ENCODE measurements at places on chromosomes 16 and 17.

- DNase-seq, result no peak
Observed at GRCh38 chr17:49926886-49927285, 42.1 kb upstream of the DLX4 start.

- no peak for DNase-seq
Observed at GRCh38 chr17:64003526-64004121, 5.5 kb downstream of the PRR29 start.

DNA sequence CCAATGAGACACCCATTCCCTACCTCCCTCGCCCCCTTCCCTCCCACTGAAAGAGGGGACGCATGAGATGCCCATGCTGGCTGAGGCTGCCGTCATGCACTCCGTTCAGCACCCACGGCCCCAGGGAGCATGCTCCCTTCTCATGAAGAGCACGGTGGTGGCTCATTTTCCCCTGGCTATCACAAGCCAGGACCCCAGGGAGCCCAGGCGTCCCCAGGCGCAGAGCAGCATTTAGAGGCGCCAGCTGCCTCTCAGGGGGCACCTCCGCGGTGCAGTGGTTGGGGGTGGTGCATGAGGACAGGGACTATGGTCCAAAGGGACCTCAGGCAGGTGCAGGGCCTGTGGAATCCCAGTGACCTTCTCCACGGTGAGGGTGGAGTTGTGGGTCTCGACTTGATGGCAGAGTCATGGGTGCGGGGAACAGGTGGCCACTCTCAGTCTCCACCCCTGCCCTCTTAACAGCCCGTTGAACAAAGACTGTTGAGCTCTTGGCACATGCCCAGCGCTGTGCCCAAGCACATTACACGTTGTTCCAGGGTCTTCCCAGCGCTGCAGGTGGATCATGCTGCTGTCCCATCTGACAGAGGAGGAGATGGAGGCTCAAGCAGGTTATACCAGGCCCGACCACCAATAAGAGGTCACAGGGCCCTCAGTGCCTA lies 13.6 kb downstream of the KIF19 start:
- no peak for DNase-seq

- DNase-seq, result no peak
Observed at GRCh38 chr17:21240369-21241055, 12.7 kb downstream of the NATD1 start.

DNA sequence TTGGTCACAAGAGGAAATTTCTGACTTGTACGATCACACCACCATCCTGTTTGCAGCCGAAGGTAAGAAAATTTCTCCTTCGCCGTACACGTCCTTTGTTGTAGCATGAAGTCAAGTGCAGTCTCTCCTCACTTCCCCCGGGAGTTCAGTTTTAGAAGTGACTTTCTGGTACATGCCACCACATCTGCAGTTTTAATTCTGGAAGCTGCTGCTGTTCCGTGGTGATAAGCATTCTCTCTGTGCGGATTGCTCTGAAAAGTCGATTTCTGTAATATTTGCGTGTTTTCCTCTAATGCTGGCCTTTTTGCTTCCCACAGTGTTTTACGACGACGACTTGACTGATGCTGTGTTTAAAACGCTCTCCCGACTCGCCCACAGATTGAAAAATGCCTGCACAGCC lies 20.6 kb downstream of the METTL22 start:
- DNase-seq, result no peak

- no peak for DNase-seq
Observed at GRCh38 chr16:66386629-66387622, 20.4 kb downstream of the CDH5 start.

GRCh38 chr17:49645654-49646053 lies 32.2 kb downstream of the SPOP start:
- no peak for DNase-seq

DNA sequence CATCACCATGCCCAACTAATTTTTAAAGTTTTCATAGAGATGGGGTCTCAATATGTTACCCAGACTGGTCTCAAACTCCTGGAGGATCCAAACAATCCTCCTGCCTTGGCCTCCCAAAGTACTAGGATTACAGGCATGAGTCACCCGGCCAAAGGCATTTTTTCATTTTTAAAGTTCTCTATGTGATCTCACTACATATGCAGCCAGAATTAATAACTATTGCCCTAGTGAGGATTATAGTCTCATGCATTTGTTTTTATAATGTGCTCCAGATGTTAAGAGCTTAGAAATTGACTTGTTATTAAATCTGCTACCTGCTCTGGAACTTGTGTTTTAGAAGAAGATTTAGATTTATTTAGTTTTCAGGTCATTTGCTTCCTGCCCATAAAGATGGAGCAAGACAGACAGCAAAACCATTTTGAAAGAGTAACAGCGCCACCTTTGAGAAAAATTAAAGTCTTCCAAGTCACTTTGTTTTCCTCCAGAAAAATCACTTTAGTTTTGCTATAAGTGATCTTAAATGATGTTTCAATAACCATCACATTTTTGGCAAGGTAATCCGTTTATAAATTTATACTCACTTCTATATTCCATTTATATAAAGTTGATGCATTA lies 79.5 kb downstream of the CA4 start:
- DNase-seq, result no peak

- no peak for DNase-seq
Observed at GRCh38 chr17:64687961-64688360, 25.9 kb upstream of the SMURF2 start.

GRCh38 chr16:58789351-58789750 lies 55.2 kb upstream of the GOT2 start:
- DNase-seq, result no peak

DNA sequence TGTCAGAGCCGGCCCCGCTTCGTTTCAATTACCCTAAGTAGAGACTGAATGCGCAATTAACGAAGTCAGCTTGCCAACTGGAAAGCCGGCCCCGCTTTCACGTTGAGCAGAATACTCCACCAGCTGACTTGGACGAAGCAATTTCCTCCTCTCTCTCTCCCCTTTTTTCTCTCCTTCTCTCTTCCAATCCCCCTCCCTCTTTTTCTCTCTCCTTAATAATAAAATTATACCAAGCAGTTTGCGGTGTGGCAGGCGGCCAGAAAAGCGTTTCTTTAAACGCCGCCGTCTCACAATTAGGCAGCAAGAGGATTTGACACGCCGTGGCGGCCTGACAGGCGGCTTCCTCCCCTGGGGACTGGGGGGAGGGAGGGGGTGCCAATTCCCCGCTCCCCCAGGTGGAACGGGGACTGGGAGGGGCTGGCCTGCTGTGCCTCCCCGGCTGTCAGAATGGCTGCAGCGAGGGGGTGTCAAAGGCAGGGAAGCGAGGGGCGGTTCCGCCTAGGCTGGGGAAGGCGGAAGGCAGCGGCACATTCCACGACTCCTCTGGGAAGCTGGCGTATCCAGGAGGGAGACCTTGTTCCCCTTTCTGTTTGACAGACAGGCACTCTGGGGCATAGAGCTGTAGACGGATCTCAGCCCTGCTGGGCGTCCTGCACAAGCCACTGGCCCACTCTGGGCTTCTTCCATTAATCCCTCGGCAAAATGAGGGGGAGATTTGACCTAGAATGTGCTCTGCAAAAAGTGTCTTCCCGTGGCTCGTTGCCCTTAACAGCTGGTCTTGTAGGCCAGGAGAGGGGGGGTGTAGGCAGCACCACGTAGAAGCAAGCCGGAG lies 52.7 kb downstream of the SREBF1 start:
- no peak for DNase-seq

GRCh38 chr16:83187405-83187804 lies 560.6 kb downstream of the CDH13 start:
- DNase-seq, result no peak

DNA sequence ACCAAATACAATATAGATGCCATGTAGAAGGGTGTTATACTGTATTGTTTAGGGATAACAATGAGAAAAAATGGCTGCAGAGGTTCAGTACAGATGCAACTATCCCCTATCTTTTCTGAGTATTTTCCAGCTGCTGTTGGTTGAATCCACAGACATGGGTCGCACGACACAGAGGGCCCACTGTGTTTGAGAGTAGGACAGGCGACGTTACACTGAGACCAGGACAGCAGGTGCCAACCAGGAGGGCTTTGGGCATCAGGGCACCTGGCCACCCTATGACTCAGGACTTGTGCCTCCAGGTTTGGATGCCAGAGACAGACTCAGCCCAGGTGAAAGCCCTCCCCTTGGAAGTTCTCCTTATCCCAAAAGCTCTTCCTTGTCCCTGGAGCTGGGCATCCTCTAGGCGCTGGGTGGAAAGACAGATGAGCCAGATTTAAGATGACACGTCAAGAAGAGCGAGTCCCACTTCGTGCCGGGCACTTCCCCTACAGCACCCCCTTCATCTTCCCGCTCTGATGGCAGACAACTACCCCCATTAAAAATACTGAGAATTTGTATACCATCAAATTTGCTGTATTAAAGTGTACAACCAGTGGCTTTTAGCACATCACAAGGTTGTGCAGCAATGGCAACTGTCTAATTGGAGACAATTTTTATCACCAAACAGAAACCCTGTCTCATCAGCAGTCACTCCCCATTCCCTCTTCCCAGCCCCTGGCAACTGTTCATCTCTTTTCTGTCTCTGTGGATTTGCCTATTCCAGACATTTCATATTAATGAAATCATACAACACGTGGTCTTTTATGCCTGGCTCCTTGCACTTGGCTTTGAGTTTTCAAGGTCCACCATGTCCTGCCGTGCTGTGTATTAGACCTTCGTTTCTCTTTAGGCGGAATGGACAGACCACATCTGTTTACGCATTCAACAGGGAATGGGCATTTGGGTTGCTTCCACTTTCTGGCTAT lies 30.6 kb downstream of the TNFRSF13B start:
- no peak for DNase-seq

DNA sequence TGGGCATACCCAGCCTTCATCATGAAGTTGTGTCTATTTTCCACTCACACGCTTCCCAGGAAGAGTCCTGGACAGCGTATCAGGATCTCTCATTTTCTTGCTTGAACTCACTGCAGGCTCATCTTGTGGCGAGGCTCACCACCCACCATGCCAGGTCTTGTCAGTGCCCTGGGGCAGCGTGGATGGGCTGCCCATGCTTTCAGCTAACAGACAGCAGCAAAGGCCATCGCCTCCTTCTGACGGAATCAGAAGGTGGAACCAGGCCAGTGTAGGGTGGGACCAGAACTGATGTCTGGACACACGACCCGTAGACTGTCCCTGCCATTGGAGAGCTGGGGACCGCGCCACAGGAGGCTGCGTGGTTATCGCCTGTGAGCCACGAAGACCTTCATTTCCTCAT lies 169.4 kb downstream of the FOXL1 start:
- no peak for DNase-seq

- DNase-seq, result no peak
Observed at GRCh38 chr16:22638393-22639206, 127.9 kb downstream of the NPIPB5 start.

GRCh38 chr17:64218066-64218465 lies 45.0 kb downstream of the TEX2 start:
- no peak for DNase-seq

- DNase-seq, result no peak
Observed at GRCh38 chr17:77548967-77549366, 408.2 kb downstream of the SEC14L1 start.

GRCh38 chr17:40818733-40819527 lies 3.5 kb downstream of the KRT10 start:
- DNase-seq, result peak; percentile 55

- DNase-seq, result no peak
Observed at GRCh38 chr17:17494499-17494869, 1.7 kb downstream of the RASD1 start.

GRCh38 chr17:59800530-59800942 lies 92.2 kb downstream of the TUBD1 start:
- DNase-seq, result no peak

GRCh38 chr16:67019171-67019570 lies 9.8 kb upstream of the CBFB start:
- DNase-seq, result no peak

DNA sequence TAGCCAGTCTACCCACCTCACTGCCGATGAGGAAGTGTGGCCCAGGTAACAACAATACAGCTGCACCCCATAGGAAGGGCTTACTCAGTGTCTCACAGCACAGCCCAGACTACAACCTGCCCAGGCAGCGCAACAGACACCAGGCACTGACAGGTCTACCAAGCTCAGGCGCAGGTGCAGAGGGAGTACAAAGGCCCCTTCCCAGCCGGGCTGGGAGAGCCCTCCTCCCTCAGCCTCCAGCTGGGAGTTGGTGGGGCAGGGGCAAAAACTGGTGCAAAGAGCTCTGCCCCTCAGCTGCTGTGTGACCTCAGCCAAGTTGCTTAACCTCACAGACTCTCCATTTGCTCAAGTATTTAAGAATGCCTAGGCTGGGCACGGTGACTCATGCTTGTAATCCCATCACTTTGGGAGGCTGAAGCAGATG lies 112.6 kb upstream of the LHX1 start:
- no peak for DNase-seq

DNA sequence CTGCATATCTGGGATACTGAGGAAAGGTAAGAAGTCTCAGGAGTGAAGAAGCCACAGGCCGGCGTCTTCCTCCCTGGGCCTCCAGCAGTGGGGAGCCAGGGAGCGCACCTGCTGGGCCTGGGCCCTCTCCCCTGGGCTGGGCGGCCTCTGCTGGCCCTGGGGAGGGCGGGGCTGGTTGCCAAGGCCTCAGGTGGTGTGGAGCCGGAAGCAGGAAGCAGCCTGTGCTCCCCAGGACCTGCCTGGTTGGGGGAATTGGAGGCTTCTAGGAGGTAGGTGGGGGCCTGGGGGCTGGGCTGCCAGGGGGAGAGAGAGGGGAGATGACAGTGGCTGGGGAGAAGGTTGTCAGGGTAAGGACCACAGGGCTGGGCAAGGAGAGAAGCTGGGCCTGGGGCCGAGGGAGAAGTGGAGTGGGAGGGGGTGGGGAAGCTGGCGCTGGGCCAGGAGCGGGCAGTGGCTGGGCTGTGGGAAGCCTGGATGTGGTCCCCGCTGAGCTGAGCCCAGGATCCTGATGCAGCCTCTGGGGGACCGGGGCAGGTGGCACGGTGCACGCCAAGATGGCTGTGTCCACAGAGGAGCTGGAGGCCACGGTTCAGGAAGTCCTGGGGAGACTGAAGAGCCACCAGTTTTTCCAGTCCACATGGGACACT lies at the start of gene SMIM22:
Gene SMIM22 (plus strand): TSS at position 189 of the 647 bp plus-strand sequence. CDS start 366 bp downstream, at position 555.
- no peak for DNase-seq

- peak; percentile 73 for DNase-seq
Observed at GRCh38 chr16:69861292-69862030, 89.7 kb upstream of the CLEC18A start.

- DNase-seq, result no peak
Observed at GRCh38 chr17:13587487-13588338, 14.0 kb downstream of the HS3ST3A1 start.

- DNase-seq, result no peak
Observed at GRCh38 chr16:85574672-85575475, 38.2 kb upstream of the GSE1 start.

DNA sequence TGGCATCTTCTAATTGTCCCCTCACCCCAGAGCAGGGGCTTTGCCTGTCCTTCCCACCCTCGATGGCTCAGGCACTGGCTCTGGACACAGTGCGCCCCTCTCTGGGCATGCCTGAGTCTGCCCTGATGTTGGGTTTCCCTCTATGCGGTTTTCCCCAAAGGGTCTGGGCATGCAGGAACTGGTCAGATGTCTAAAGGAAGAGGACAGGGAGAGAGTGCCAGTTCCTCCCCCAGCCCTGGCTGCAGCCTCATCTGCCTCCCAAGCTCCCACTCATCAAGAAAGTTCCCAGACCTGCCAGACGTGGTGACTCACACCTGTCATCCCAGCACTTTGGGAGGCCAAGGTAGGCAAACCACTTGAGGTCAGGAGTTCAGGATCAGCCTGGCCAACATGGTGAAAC lies 41.3 kb upstream of the PABPN1L start:
- DNase-seq, result no peak

- DNase-seq, result no peak
Observed at GRCh38 chr17:5118219-5118618, 2.4 kb downstream of the USP6 start.

GRCh38 chr17:45296833-45297124 lies 20.0 kb downstream of the MAP3K14 start:
- DNase-seq, result no peak

- DNase-seq, result no peak
Observed at GRCh38 chr16:61214780-61215179, 821.5 kb downstream of the CDH8 start.

- DNase-seq, result no peak
Observed at GRCh38 chr17:55454906-55455474, 33.4 kb upstream of the MMD start.
